Smooth muscle cell of the coronary artery (primary cell): ENCODE measurements at places on chromosomes 6 and 20. TPM values are rescaled to one million over a fixed set of nuclear protein-coding genes. Genes with fewer than 3 reads are reported as not detected.

Gene ISM1
- 1.3 TPM in 1 of 2 replicates, not detected in the other for total RNA-seq

Gene ADAT2
- total RNA-seq, result 2.0 and 2.6 TPM in 2 replicates

Gene ADGB
- not detected in 2 replicates for total RNA-seq

Gene SOX4
- total RNA-seq, result 6.2 and 61.5 TPM in 2 replicates

Gene BTBD3
- 9.1 and 13.0 TPM in 2 replicates for total RNA-seq
